ENCODE measurements at places on chromosomes 1 and 21. TPM values are rescaled to one million over a fixed set of nuclear protein-coding genes. Genes with fewer than 3 reads are reported as not detected.

PLPP3 gene
- 29.0 TPM for total RNA-seq

DNA sequence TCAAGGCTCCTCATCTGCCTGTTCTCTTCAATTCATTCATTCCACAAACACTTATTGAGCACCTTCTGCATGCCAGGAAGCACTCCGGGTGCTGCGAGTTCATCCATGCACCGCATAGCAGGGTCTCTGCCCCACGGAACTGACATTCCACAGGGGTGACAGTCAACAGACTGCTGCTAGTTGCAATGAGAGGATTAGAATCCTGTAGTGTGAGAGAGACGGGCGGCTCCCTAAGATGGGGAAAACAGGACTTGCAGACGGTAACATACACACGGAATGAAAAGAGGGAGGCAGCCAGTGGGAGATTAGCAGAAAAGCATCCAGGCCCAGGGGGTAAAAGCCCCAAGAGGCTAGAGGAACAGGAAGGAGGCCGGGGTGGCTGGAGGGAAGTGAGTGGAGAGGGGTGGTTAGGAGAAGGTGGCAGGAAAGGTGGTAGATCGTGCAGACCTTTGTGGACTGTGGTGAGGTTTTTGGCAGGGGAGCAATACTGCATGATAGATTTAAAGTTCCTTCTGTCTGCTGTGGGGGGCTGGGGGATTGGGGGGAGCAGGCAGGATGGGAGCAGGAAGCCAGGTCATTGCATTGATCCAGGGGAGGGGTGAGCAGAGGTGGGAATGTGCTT is 6.6 kb downstream of the TNFRSF8 start:
- H3K27ac ChIP-seq = no peak overlapping the region
- no peak for DNase-seq
- no peak overlapping the region for H3K4me3 ChIP-seq
- H3K4me1 ChIP-seq = peaks cover 10% of the 10 kb centered on the region

- peaks cover 14% of the 10 kb centered on the region for H3K36me3 ChIP-seq
- H3K4me3 ChIP-seq = peak overlapping the region; percentile 75
- peaks cover 55% of the 10 kb centered on the region for H3K4me1 ChIP-seq
- peak; percentile 94 for DNase-seq
- H3K27me3 ChIP-seq = peaks cover 5% of the 10 kb centered on the region
Observed at GRCh38 chr1:154326546-154327465, 1.5 kb downstream of the ATP8B2 start.

DNA sequence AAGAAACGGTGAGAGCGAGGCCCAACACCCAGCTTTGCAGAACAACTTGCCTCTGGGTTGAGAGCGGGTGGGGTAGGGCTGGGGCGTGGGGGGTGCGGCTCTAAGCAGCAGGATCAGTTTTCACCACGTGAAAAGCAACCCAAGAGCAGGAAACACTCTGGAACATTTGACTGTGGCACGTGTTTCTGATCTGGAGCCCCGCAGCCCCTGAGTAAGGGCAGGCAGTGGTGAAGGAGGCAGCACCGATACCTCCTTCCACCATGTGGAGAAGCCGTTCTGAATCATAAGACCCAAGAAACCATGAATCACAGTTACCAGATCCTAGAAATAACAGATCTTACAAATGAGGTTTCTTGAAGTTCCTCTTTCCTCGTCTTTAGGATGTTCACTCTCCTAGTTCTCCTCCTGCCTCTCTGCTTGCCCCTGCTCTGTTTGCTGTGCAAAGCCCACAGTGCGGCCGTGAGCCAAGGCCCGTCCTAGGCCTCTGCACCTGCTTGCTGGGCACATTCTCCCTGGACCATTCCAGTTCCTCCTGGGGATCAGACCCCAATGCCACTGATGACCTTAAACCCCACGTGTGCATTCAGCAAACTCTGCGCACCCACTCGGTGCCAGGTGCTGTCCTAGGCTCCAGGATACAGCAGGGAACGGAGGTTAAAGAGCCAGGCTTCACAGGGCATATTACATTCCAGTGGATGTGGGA is 31.9 kb downstream of the SLC1A7 start:
- H3K27me3 ChIP-seq = no peaks in the 10 kb centered on the region
- peak overlapping the region; percentile 70 for H3K27ac ChIP-seq
- H3K36me3 ChIP-seq = no peaks in the 10 kb centered on the region
- no peak overlapping the region for H3K4me3 ChIP-seq

CCDC185 gene
- not detected for total RNA-seq

PADI2 gene
- total RNA-seq = 21.4 TPM

GRCh38 chr1:195717651-195718050 is 890.6 kb downstream of the KCNT2 start:
- H3K27ac ChIP-seq = no peak overlapping the region
- H3K27me3 ChIP-seq = no peaks in the 10 kb centered on the region
- H3K4me1 ChIP-seq = no peaks in the 10 kb centered on the region
- no peaks in the 10 kb centered on the region for H3K36me3 ChIP-seq

DIO1 gene
- total RNA-seq = not detected

Measured in suprapubic skin (tissue), 4 donors.